ENCODE measurements at places on chromosomes 6 and 20.

- no peak for DNase-seq
Measured at GRCh38 chr6:126170978-126171382, 168.9 kb upstream of the CENPW start.

DNA sequence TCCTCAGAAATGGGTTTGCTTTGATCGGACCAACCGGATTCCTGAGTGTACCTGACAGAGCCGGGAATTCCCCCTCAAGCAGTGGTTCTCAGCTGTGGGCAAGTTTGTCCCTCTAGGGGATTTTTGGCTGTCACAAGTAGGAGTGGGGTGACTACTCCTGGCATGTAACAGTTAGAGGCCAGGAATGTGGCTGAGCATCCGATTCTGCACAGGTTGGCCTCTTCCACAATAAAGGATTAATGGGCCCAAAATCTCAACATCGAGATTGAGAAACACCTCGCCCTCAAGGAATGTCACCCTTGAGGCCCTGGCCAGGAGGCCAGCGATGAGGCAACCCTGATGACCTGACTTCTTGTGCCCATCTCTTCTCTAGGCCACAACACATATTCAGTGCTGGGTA is 7.9 kb downstream of the AGPAT4 start:
- no peak for DNase-seq

DNA sequence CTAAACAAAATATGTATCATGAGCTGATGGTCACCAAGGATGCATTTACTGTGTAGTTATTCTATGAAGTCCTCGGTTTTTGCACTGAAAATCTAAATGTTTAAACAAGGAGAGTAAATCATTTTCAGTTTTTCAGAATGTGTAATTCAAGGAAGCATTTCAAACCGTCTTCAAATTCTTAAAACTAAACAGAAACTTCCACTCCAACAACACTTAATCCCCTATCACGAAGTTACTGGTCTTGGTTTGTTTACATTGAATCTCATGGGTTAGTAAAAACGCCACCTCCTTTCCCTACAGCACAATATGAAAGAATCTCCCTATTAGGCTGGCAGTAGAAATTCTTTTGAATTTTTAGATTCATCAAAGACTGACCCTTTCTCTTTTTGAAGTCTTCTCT is 192.9 kb downstream of the AIG1 start:
- no peak for DNase-seq

DNA sequence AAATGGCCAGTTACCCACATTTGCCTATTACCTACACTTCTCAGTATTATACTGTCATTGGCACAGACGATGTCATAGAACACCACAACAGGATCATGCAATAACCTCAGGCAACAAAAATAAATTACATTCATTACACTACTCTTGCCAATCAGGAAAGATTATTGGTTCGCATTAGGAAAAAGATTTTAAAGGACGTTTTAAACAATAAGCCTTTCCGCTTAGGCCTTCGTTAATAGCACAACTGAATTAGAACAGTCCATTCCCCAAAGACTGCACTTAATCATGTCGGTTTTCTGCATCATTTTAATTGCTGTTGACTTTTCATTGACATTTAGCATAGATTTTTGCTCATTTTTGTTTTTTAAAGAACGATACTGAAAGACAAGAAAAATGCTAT is 912 bp upstream of the SENP6 start:
- peak; percentile 46 for DNase-seq

DNA sequence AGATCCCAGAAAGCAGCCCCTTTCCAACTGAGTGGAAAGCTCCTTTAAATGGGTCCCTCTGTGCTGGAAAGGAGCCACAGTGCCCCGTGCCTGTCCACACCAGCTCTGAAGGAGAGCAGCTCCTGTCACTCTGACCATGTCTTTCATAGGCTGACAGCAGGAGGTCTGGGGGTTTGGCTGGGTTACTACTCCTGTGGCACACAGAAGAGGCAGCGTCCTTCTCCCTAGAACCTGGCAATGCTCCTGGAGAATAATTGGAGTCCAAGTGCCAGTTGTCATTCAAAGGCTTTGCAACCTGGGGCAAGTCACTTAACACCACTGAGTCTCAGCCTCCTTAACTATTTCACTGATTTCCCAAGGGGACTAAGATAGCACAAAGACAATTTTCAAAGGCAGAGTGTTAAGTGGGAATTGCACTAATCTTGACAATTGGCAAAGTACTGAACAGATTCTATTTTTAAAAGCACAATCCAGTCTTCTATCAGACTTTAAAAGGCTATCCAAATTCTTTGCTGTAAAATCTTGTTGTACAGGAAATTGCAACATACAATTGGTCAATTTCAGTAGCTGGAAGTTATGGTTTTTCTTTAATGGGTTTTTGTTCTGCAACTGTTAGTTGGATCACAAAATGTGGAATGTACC is 457.2 kb downstream of the KIF16B start:
- DNase-seq = no peak

GRCh38 chr20:36835453-36836198 is 40.3 kb upstream of the TLDC2 start:
- peak; percentile 92 for DNase-seq

GRCh38 chr6:84798257-84798656 is 33.9 kb upstream of the TBX18 start:
- DNase-seq = no peak

GRCh38 chr20:15242773-15243172 is 905.4 kb upstream of the FLRT3 start:
- DNase-seq = no peak

- no peak for DNase-seq
Measured at GRCh38 chr6:22755605-22756004, 186.2 kb downstream of the HDGFL1 start.

GRCh38 chr6:12296255-12296573 is 6.1 kb downstream of the EDN1 start:
- DNase-seq = no peak

- no peak for DNase-seq
Measured at GRCh38 chr6:155383913-155384312, 69.6 kb upstream of the TFB1M start.

DNA sequence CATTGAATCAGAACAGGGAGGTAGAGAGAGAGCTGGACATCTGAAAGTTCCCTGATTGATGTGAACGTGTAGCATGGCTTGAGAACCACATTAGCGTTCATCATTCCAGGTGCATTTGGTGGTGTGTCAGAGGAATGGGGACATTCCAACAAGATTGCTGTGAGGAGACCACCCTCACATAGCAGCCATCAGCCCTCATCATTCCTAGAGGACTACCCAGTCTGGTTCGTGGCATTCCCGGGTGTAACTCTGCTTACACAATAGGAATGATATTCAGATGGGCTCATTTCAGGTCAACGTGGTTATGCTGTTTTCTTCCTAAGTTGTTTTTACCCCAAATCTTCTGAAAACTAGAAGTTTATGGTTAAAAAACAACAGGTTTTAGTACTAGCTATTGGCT is 62.2 kb upstream of the KLHL31 start:
- no peak for DNase-seq

DNA sequence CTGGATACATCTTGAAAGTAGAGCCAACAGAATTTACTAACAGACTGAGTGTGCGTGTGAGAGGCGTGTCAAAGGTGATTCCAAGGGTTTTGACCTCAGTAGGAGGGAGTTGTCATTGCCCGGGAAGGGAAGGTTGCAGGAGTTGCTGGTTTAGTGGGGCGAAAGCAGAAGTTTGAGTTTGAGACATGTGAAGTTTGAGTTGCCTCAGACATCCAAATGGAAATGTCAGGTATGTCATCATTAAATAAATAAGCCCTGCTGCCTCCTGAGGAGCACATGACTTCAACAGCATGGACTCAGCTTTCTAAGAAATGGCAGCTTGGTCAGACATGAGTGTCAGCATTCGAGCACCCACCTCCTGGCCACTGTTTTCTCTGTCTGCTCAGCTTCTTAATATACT is 26.6 kb upstream of the TGM2 start:
- DNase-seq = no peak

DNA sequence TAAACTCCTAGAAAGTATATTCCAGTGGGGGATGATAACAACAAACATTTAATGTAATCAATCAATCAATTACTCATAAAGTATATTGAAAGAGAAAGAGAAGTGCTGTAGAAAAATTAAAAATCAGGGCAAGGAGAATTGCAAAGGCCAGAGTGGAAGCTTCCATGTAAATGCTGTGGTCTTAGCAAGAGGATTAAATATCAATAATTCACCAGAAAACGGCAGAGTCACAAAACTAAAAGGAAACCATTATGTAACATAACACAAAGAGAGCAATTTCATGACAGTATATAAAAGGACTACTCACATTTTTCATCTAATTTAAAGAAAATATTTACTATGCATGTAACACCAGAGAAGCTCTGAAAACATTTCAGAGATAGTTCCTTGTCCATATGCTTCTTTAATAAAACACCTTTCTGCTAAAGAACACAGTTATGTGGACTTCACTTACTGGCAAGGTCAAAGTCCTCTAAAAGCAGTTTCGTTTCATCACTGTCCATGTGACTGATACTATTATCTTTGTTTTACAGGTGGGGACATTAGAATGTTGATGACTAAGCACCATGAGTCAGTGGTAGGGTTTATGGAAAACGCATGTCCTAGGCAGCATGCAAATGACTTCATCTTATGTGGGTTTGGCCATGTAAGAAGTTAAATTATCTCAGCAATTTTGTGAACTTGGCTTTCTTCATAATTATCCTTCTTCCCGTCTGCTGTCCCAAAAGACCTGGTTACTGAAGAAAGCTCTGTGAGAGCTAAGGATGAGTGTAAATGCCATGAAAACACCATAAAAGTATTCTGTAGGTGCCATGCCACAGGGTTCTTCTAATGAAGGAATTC is 185.8 kb upstream of the TENT5A start:
- DNase-seq = no peak

DNA sequence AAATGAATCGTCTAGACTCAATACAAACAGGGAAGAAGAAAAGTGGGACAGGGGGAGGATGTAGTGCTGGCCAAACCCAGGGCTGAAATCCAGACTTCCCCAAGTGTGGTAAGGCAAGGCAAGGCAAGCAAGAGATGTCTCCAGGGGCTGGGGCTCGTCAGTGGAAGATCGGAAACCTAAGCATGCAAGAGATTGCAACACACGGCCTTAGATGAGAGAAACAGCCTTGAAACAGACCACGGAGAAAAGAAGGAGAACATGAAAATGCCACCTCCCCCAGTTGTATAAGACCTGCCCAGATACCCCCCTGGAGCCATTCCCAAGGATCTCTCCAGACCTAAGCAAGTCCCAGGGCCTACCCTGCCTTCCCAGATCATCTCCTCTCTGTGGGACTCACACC is 20.0 kb downstream of the VEGFA start:
- no peak for DNase-seq

DNA sequence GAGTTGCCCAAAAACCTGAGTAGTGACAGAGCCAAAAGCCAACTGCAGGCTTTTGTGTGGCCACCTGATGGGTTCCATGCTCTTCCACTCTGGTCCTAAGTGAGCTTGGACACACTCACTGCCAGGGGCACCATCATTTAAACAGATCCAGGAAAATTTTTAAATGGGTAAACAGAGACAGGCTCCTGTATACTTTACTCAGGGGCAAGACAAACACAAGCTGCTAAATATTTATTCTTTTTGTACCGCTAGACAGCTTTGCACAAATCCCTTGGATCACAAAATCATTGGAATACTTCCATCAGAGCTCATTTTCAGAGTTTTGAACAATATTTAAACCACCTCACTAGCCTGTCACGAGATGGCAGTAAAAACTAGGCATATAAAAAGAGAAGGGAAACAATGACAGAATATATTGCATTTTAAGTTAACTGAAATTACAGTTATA is 31.4 kb downstream of the GCLC start:
- no peak for DNase-seq

GRCh38 chr6:108797951-108798669 is 50.1 kb upstream of the ARMC2 start:
- peak; percentile 39 for DNase-seq

DNA sequence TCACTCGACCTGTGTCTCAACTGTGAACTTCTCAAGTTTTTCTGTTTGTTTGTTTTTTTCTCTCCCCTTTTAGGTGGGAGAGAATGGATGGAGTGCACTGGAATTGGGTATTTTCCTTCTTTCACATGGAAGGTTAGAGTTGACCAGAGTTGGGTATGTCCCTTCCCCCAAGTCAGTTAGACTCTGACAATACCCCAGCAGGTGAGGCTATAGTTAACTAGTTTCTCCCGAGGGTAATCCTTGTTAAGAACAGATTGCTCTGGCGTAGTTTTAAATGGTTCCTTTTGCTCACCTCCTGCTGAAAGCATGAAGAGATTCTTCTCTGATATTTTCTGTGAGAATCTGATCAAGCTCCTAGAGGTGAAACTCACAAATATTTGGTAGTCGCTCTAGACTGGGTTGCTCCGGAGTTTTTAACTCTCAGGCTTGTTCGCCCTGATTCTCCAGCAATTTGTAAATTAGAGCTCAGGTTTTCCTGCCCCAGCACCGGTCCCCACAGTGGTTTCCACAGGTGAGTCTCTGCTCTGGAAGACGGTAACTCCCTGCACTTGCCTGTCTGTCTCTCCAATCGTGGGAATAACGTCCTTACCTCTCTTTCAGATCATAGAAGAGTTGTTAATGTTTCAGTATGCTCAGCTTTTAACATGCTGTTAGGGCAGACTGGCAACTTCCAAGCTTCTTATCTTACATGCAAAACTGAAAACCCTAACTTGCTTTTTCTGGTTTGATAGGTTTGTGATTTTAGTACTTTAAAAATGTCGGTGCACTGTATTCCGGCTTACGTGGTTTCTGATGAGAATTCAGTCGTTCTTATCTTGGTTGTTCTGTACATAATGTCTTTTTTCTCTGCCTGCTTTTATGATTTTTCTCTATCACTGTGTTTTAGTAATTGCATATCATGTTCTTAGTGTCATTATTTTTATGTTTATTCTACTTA is 111.2 kb upstream of the HIVEP1 start:
- no peak for DNase-seq

- DNase-seq = no peak
Measured at GRCh38 chr6:18330548-18331081, 56.5 kb upstream of the RNF144B start.

GRCh38 chr6:38997128-38997761 is 51.3 kb upstream of the GLP1R start:
- peak; percentile 31 for DNase-seq

DNA sequence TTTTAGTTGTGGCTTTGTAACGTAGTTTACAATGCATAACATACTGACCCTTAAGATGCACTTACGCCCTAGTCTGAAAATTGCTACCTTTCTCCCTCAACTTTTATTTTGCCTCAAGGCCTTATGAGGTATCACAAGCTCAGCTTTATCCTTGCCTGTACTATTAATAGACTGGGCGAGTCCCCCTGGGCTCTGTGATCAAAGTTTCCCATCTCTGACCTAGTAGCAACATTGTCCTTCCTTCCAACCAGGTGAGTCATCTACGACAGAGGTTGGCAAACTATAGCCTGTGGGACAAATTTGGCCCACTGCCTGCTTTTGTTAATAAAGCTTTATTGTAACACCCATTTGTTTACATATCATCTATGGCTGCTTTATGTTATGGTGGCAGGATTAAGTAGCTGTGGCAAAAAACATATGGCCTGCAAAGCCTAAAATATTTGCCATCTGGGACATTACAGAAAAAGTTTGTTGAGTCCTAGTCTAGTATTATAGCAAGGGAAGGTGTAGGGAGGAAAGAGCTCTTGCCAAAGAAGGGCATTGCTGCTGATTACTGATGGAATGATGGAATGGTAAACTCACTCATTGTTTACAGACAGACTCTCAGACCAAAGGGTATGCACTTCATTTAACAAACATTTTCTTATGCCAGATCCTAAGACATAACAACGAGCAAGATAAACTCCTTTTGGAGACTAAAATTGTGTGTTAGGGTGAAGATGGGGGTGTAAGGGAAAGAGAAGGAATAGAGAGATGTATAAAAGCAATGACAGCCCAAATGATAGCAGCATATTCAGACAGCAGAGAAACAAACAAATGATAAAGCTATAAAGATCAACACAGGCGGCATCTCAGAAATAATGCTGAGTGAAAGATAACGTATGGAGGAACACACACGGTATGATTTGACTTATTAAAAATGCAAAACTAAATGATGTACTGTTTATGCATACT is 74.2 kb downstream of the SLC22A23 start:
- DNase-seq = no peak
